ENCODE measurements at places on chromosomes 2 and 18. TPM values are rescaled to one million over a fixed set of nuclear protein-coding genes. Genes with fewer than 3 reads are reported as not detected.

DNA sequence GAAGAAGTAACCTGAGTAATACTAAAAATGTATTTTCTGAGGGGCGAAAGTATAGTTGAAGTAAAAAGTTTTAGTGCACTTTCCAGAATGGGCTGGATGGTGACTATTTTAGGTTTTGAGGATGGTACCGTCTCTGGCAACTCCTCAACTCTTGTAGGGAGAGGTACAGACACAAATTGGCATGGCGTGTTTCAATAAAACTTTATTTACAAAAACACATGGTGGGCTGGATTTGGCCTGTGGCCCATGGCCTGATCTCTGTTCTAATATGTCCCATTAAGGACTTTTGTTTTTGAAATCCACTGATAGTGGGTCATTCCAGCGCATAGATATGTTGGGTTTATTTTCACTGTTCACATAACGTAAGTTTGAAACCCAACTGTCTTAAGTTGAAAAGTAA, 132.8 kb downstream of the AGAP1 start:
- no peak for DNase-seq

DNA sequence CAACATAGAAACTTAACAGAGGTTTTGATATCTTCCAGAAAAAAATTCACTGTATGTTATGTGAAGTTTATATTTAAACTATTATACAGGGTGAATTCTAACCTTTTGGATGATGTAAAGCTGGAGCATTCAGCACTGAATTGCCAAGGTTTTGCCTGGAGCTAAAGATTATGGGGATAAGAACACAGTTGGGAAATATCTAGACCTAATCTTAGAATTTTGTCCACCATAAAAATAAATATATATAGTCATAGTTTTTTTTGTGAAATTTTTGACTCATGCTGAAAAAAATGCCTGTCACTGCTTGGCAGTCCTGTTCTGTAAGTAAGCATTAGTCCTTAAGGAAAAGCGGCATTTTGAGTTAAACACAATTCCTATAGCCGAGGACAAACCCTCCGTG, 339.3 kb upstream of the TMEFF2 start:
- DNase-seq = no peak

- DNase-seq = no peak
These were observed 4.9 kb upstream of the SIX2 start for GRCh38 chr2:45014016-45014702.

The HOXD12 gene
- polyA plus RNA-seq = not detected

Data from BJ (cell line).